ENCODE measurements at places on chromosomes 3 and 15.

DNA sequence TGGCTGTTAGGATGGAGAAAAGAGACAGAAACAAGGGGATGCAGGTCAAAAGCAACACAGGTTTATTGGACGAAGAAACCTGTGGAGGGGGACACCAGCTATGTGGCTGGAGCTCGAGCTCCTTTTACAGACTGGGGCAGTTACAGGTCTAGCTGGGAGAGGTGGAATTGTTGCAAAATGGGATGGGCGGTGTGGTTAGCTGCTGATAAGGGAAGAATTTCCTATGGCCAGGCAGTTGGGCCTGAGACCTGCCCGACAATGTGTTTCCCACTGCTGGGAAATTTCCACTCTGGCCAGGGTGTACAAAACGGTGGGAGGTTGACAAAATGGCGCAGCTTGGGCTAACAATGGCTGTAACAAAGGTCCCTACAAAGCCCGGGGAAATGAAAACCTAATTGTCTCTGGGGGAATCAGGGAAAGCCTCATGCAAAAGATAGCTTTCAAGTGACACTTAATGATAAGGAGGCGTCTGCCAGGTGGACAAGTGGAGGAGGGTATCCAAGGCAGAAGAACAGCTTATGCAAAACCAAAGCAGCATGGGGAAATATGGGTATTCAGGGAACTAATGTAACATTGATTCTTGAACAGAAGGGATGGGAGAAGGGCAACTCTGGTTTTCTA is 137.4 kb upstream of the SGO1 start:
- no peak for DNase-seq

GRCh38 chr15:48388910-48389309 is 57.7 kb downstream of the DUT start:
- no peak for DNase-seq

DNA sequence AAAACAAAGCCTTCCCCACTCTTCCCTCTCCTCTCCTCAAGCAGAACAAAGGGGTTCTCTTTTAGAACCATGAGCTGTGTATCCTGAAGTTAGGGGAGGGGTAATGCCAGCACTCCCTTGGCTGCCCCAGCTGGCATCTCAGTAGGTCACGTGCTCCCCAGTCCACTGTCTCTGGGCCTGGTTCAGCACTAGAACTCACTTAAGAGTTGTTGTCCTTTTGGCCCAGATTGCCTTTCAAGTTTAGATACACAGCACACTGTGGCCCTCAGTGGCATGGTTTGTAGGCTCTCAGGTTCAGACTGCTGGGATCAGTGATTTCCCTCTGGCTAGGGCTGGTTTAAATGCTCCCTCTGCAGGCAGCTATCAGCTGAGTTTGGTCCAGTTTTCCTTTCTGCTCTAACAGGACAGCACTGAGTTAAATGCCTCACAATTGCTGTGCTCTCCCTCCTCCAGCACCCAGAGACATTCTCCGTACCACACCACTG is 188.4 kb upstream of the ST8SIA2 start:
- DNase-seq, result no peak

DNA sequence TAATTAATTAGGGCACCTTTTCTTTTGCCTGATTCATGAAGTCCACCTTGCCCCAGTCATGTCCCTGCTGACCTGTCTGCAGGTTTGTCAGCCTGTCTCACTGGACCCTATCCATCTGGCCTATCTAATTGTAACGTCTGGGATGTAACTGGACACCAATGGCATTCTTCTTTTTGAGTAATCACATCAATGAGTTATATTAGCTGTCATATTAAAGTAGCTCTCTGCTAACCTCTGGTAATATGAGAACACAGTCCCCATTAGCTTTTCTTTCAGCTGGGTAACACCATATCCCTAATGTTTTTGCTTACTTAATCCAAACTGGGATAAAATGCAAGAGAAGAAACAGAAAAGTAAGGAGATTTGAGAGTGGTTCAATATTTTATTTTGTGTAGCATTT is 166.2 kb upstream of the VEPH1 start:
- DNase-seq, result no peak

DNA sequence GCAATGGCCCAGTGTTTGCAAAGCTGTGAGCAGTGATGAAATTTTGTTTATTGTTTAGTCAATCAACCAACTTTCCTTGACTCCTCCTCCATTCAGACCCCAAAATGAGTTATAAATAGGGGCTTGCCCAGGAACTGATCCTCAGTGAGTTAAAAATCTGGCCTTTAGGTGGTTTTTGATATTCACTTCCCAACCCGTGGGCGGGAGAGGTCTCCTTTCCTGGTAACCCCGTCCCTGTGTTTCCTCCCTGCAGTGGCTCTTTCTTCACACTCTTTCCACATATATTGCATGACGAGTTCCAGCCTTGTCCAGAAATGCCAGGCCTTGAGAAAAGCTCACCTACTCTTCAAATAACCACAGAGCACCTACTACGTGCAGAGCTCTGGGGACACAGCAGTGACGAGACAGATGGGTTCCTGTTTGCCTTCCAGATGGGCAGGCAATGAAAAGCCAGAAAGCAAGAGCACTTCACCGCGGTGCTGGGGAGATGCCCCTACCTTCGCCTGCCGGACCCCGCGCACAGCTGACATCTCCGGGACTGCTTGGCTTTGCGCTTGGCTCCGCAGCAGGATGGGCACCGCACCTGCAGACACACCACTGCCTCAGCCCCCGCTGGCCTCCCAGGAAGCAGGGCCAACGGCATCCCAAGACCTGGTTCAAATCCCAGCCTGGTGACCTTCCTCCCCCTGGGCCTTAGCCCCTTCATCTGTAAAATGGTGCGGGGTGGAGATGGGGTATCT is 17.2 kb downstream of the SSUH2 start:
- no peak for DNase-seq

GRCh38 chr3:39261726-39262125 is 18.1 kb downstream of the CX3CR1 start:
- DNase-seq, result no peak

DNA sequence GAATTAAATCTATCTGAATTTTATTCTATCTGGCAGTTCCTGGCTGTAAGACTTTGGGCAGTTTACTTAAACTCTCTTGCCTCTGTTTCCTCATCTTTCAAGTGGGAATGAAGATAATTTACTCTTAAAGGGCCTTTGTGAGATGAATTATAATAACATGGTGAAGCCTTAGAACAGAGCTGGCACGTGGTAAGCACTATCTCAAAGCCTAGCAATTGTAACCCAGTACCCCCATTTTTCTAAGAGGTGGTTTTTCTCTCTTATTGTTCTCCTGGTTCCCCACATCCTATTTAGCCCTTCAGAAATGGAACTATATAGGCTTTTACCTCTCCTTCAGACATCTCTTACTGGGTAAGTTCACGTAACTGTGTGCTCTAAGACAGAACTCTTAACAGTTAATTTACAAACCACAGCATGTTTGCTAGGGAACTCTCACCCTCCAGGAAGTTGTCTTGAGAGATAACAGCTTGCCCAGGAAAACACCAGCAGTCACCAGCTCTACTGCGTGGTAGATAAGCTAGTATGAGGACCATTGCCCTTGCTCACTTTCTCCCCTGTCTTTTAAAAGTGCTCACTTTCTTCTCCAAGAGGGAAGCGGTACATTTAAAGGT is 12.3 kb upstream of the CRBN start:
- DNase-seq, result no peak

Measured in T-helper 1 cell (primary cell).